Colonic mucosa (tissue), 4 donors: ENCODE measurements at places on chromosomes 16 and 17.

GRCh38 chr17:75856062-75856756, 1.1 kb upstream of the WBP2 start:
- no peaks in the 10 kb centered on the region for H3K27me3 ChIP-seq
- H3K4me3 ChIP-seq: peak overlapping the region; percentile 66
- H3K27ac ChIP-seq: peak overlapping the region; percentile 90
- H3K36me3 ChIP-seq: peaks cover 3% of the 10 kb centered on the region

DNA sequence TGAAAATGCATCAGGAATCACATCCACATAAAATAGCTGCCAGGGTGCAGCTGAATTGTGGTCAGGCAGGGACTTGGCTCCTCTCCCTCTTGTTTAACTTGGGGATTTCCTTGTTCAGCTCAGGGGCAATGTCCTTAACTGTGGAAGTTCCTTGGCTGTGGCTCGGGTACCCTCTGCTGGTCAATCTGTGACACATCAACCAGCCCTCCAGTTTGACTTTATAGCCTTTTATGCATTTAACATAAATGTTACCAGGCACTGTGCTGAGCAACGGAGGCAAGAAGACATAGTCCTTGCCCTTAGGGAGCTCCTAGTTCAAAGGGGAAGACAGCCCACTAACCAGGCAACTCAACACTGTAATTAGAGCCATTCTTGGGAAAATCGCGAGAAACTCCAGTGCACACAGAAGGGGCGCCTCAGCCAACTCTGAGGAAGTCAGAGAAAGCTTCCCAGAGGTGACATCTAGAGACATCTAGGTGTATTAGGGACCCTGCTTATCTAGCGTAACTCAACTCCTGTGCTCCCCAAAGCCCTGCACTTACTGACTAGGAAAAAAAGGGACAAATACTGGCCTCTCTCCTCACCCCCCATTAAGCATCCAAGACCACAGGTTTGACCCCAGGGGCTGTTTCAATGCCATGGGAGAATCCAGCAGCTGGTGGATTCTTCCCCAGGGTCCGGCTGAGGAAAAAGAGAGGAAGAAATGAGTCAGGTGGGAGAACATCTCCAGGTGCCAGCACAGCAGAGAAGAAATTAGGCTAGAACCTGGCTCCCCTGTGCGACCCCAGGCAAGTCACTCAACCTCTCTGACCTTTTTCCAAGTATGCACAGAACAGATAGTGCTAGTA, 17.3 kb upstream of the EEF2K start:
- DNase-seq: peak; percentile 85
- H3K4me3 ChIP-seq: no peak overlapping the region
- peaks cover 12% of the 10 kb centered on the region for H3K4me1 ChIP-seq
- no peaks in the 10 kb centered on the region for H3K27me3 ChIP-seq
- peak overlapping the region; percentile 97 for H3K27ac ChIP-seq

GRCh38 chr16:87974178-87974577, 22.9 kb downstream of the BANP start:
- H3K4me3 ChIP-seq: no peak overlapping the region
- no peaks in the 10 kb centered on the region for H3K27me3 ChIP-seq
- H3K27ac ChIP-seq: no peak overlapping the region
- DNase-seq: no peak
- no peaks in the 10 kb centered on the region for H3K4me1 ChIP-seq

DNA sequence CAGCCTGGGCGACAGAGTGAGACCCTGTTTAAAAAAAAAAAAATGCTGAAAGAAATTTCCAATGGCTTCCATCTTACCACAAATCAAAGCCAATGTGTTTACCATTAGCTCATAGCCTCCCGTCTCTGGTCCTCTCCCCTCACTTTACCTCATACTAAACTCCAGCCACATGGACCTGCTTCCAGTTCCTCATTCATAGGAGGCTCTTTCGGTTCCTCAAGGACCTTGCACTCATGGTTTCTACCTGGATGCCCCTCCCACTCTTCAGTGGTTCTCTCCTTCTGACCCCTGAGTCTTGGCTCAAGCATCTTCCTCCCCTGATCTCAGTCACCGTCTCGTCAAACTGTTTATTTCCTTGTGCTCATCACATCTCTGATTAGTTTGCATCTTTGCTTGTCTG, 3.8 kb upstream of the DEF8 start:
- H3K27me3 ChIP-seq: no peaks in the 10 kb centered on the region
- no peak overlapping the region for H3K4me3 ChIP-seq
- no peak overlapping the region for H3K27ac ChIP-seq
- no peaks in the 10 kb centered on the region for H3K36me3 ChIP-seq

- no peaks in the 10 kb centered on the region for H3K36me3 ChIP-seq
- no peak for DNase-seq
- no peaks in the 10 kb centered on the region for H3K27me3 ChIP-seq
- H3K4me3 ChIP-seq: peak overlapping the region; percentile 70
- H3K4me1 ChIP-seq: peaks cover 5% of the 10 kb centered on the region
These were observed 507 bp downstream of the CIITA start for GRCh38 chr16:10877472-10877946.

DNA sequence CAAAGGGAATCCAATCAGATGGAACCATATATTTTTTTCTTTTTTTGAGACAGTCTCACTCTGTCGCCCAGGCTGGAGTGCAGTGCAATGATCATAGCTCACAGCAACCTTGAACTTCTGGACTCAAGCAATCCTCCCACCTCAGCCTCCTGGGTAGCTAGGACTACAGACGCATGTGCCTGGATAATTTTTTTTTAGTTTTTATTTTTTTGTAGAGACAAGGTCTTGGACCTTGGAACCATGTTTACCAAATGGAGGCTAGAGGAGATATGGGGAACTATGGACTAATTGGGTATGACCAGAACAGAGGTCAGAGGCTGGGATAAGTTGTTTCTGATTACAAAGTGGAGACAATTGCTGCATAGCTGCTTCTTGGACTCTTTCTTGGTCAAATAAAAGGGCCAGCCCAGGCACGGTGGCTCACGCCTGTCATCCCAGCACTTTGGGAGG, 41.2 kb upstream of the ADCY9 start:
- no peak for DNase-seq
- H3K36me3 ChIP-seq: no peaks in the 10 kb centered on the region
- no peaks in the 10 kb centered on the region for H3K4me1 ChIP-seq
- no peaks in the 10 kb centered on the region for H3K27me3 ChIP-seq
- no peak overlapping the region for H3K4me3 ChIP-seq
- H3K27ac ChIP-seq: no peak overlapping the region

- no peak overlapping the region for H3K4me3 ChIP-seq
- H3K27ac ChIP-seq: no peak overlapping the region
- no peaks in the 10 kb centered on the region for H3K27me3 ChIP-seq
- DNase-seq: no peak
- no peaks in the 10 kb centered on the region for H3K36me3 ChIP-seq
- H3K4me1 ChIP-seq: no peaks in the 10 kb centered on the region
These were observed 432.0 kb downstream of the SLC39A11 start for GRCh38 chr17:72660274-72661115.

GRCh38 chr17:31148205-31148604, 53.4 kb downstream of the NF1 start:
- no peaks in the 10 kb centered on the region for H3K36me3 ChIP-seq
- no peak for DNase-seq
- H3K4me1 ChIP-seq: no peaks in the 10 kb centered on the region
- no peak overlapping the region for H3K4me3 ChIP-seq
- no peak overlapping the region for H3K27ac ChIP-seq

DNA sequence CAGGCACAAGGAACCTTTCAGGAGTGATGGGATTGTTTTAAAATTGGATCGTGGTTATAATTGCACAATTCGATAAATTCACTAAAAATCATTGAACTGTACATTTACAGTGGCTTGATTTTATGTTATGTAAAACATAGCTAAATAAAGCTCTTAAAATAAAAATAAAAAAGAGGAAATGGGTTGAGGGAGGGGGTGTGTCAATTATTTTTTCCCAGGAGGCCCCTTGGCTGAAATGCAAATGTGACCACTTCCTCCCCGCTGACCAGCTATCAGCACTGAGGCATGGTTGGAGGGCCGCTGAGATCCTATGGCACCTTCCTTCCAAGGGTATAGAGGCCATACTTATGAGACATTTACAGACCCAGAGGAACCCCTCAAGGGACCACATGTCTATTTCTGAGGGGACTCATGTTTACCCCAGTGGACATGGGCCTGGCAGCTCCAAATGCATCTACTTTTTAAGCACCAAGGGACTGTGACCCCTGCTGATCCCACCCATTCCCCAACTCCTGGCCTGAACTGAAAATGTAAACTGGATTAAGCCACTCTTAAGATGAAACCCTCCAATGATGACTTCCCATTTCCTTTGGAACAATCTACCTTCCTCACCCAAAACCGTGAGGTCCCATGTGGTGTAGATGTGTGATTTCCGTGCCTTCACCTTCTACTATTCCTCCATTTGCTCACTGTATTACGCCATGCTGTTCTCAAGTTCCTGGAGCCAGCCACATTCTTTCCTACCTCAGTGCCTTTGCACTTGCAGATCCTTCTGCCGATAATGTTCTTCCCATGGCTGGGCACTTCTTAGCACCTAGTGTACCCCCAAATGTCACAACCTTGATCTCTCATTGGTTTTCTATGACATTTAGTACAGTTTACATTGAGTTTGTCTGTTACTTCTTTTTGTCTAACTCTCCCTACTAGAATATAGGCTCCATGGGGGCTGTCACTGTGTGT, 2.8 kb upstream of the IL21R start:
- no peaks in the 10 kb centered on the region for H3K36me3 ChIP-seq
- no peaks in the 10 kb centered on the region for H3K4me1 ChIP-seq
- no peak overlapping the region for H3K27ac ChIP-seq
- DNase-seq: no peak

GRCh38 chr16:10107081-10107480, 75.1 kb downstream of the GRIN2A start:
- DNase-seq: no peak
- H3K4me1 ChIP-seq: no peaks in the 10 kb centered on the region
- H3K27ac ChIP-seq: no peak overlapping the region
- H3K27me3 ChIP-seq: no peaks in the 10 kb centered on the region
- no peaks in the 10 kb centered on the region for H3K36me3 ChIP-seq

DNA sequence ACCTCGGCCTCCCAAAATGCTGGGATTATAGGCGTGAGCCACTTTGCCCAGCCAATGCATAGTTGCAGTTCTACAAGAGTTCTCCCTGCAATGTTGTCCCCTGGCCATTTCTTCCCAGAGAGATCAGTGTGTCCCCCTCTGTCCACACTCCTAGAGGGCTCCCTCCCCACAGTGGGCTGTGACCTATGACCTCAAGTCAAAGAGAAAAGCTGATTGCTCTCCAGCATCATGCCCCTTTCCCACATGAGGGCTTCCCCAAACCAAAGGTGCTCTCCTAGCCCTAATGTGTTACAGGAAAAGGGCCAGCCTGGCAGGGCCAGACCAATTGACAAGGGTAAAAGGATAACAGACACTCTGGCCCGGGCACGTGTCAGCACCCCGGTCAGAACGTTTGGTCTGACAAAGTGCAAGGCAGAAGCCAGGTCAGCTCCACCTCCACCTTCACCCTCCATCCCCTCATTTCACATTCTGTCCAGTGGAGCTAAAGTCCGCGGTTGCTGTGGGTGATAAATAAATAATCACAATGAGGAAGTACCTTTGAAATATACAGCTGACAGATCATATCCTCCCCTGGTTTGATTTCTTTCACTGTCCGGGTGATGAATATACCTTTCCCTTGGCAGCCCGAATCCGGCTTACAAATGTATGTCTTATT, 17.8 kb downstream of the TTLL6 start:
- H3K27ac ChIP-seq: peak overlapping the region; percentile 58
- no peaks in the 10 kb centered on the region for H3K36me3 ChIP-seq
- no peaks in the 10 kb centered on the region for H3K27me3 ChIP-seq
- peaks cover 12% of the 10 kb centered on the region for H3K4me1 ChIP-seq

DNA sequence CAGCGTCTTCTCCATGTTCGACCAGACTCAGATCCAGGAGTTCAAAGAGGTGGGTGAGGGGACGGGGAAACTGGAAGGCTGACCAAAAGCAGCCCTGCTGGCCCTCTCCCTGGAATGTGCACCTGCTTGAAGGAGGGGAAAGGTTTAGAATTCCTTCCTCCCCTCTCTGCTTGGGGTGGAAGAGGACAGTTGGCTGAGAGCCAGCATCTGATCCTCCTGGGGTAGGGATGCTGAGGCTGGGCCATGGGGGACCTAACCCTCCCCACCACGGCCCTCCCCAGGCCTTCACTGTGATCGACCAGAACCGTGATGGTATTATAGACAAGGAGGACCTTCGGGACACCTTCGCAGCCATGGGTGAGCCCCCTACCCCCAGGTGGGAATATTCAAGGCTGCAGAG, 1.3 kb downstream of the MYL11 start:
- H3K36me3 ChIP-seq: no peaks in the 10 kb centered on the region
- H3K4me3 ChIP-seq: no peak overlapping the region
- H3K4me1 ChIP-seq: peaks cover 5% of the 10 kb centered on the region
- no peak for DNase-seq

DNA sequence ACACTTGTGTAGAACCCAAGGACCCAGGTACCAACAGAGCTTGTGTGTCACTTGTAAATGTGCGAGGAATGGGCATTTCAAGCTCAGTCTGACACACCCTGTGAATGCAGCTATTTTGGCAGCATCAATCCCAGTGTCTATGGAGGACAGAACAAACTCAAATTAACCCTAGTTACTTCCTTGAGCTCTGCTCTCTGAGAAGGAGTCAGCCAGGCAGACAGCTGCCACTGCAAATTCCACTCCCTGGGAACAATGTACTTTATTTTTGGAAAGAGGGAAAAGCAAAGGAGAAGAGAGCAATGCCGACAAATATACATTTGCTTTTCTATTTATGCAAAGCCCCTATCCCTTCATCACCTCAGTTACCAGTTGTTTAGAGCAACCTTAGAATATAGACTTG, 48.4 kb upstream of the NOG start:
- no peak overlapping the region for H3K4me3 ChIP-seq

GRCh38 chr16:52050418-52050817, 496.5 kb downstream of the TOX3 start:
- DNase-seq: no peak
- H3K27me3 ChIP-seq: no peaks in the 10 kb centered on the region
- no peak overlapping the region for H3K27ac ChIP-seq
- H3K36me3 ChIP-seq: no peaks in the 10 kb centered on the region

DNA sequence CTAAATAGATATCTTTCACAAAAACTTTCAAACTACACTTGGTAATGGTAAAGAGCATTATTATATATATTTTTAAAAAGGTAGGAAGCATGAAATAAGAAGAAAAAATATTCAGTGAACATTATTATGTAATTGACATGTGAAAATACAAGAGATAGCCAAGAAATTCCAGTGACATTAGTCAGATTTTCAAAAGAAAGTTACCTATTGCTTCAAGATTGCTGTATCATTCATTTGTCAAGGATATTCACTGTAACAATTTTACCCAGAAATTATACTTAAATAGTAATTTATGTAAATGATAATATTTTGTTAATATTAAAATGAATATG, 350.2 kb downstream of the KIF2B start:
- H3K27me3 ChIP-seq: no peaks in the 10 kb centered on the region
- no peak overlapping the region for H3K4me3 ChIP-seq
- no peak overlapping the region for H3K27ac ChIP-seq
- no peaks in the 10 kb centered on the region for H3K4me1 ChIP-seq
- no peak for DNase-seq

DNA sequence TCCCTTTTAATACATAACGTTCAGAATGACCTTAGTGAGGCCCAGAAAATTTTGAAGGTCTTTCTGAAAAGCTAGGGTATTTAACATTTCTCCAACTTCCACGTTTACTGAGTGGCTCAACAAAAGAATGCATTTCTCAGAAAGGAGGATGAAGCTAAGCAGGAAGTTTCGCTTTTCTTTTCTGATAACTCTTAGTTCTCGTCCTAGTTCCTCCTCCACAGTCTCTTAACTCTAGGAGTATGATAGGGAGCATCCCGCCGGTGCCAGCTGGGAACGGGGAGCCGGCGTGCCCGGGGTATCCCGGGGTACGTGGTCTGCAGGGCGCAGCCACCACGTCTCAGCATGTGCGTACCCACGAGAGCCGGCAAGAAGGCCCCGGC, 363 bp downstream of the KARS1 start:
- H3K36me3 ChIP-seq: no peaks in the 10 kb centered on the region
- H3K27ac ChIP-seq: peak overlapping the region; percentile 99
- peaks cover 18% of the 10 kb centered on the region for H3K4me1 ChIP-seq
- no peaks in the 10 kb centered on the region for H3K27me3 ChIP-seq
- peak overlapping the region; percentile 94 for H3K4me3 ChIP-seq
- DNase-seq: no peak
